Left renal pelvis (tissue), 4 donors: ENCODE measurements at places on chromosomes 11 and 22. TPM values are rescaled to one million over a fixed set of nuclear protein-coding genes. Genes with fewer than 3 reads are reported as not detected.

CATSPERZ gene
- polyA plus RNA-seq = not detected

IL17REL gene
- 0.04 TPM for polyA plus RNA-seq

TSGA10IP gene
- not detected for polyA plus RNA-seq

DNA sequence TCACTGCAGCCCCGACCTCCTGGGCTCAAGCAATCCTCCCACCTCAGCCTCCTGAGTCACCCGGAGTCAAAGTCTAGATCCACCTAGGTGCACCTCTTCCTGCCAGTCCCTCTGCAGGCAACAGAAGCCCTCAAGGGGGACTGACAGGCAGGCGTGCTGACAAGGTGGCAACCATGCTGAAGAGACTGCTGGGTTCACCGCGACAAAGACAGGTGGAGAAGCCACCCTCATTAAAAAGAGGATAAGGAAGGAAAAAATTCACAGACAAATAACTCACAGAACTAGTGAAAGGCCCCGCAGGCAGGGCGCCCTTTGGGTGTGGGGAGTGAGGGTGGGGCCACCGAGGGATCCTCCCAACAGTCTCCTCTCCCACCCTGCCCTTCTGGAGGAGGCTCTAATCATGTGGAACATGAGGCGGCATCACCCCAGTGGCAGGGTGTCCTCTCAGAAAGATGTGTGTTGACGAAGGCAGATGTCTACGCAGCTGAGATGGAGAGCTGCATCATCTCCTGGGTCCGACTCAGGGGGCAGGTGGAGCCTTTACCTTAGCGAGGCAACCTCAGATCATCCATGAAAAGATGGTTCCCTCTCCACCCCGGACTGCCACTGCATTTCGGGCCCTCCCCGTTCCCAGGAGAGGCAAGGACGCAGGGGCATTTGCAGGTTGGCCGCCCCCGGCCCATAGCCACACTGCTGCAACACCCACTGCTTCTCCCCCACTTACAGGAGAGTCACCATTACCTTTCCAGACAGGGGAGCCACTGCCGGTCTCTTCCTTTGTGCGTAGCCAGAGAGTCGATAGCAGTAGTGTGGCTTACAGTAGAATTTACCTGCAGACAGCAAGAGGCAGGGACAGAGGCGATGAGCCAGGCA, 91.2 kb upstream of the BID start:
- DNase-seq = no peak

DNA sequence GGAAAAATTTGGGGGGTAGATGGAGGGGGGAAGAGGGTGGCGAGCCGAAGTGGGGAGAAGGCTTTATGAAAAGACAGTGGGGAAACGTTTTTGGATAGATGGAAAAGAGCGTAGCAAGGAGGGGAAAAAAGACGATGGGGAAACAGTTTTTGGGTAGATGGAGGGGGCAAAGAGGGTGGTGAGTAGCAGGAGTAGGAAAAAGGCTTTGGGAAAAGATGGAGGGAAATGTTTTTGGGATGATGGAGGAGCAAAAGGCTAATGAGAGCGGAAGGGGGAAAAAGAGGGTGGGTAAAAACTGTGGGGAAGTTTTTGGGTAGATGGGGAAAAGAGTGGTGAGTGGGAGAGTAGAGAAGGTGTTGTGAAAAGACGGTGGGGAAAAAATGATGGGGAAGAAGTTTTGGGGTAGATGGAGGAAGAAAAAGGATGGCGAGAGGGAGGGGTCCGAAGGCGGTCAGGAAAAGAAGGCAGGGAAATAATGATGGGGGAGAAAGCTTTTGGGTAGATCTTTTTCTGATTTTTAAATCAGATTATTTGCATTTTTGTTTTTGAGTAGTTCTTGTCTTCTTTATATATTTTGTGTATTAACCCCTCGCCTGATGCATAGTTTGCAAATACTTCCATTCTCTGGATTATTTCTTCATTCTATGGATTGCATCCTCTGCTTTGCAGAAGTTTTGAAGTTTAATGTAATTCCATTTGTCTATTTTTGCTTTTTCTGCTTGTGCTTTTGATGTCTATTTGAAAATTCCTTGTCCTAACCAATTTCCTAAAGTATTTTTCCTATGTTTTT, 115.3 kb upstream of the SERPIND1 start:
- no peak for DNase-seq

DNA sequence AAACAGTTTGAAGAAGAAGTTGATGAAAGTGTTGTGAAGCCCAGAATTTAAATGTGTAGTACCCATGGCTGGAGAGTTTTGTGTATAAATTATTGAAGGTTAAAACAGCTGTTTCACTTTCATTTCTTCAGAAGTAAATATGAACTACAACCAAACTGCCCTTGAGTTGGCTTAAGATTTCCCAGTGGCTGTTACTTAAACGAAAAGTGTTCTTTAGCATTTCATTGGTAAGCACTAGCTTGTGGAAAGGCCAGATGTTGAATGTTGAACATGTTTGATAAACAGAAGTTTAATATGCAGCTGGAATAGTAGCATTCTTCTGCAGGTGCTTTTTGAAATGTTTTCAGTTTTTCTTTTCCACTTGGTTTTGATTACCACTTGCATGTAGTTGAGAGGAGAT, 83.2 kb upstream of the TNRC6B start:
- no peak for DNase-seq

GRCh38 chr22:48627966-48628365, 1199.7 kb downstream of the BRD1 start:
- DNase-seq = no peak

GRCh38 chr11:92048415-92048814, 176.2 kb upstream of the FAT3 start:
- DNase-seq = no peak

- DNase-seq = no peak
Observed at GRCh38 chr11:2482745-2483144, 37.9 kb downstream of the KCNQ1 start.

DNA sequence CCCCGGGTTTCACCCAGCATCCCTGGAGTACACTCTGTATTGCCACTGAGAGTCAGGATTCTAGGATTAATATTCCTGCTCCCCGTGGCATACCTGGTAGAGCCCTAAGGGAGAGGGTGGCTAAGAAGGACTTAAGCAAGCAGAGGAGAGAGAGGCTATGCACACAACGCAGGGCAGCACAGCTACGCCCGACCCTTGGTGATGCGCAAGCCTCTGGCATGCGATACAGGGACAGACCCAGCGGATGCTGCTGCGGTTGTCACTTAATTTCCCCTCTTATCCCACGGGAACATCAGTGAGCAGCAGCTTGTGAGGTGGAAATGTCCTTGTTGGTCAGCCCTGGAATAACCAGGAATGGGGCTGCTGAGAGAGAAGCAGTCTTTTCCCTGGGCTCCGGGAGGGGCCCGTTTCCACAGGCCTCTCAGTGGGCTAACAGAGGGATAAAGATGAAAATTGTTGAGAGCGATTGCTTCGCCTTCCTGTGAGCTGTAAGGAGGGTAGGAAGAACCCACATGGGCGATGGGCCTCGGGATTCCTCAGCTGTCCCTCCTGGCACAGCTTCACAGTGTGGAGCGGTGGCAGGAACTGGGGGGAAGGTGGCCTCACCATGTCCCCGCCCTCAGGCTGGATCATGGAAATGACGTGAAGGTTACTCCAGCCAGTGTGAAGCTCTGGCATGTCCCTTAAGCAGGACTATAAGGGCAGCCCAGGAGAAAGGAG, 48.4 kb upstream of the RAB1B start:
- no peak for DNase-seq

DNA sequence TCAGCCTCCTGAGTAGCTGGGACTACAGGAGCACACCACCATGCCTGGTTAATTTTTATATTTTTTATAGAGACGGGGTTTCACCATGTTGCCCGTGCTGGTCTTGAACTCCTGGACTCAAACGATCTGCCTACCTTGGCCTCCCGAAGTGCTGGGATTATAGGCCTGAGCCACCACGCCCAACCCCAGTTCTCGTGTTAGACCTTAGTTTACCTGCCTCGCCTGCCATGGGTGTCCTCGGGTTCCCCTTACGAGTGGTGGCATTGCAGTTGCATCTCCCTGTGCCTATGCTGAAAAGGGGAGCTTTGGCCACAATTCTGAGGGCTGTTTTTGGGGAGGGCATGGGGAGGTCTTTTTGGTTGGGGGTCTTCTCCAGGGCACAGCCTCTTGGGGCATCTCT, 18.8 kb downstream of the TBC1D22A start:
- no peak for DNase-seq

- DNase-seq = no peak
Observed at GRCh38 chr22:30825711-30826505, 131.2 kb downstream of the OSBP2 start.

DNA sequence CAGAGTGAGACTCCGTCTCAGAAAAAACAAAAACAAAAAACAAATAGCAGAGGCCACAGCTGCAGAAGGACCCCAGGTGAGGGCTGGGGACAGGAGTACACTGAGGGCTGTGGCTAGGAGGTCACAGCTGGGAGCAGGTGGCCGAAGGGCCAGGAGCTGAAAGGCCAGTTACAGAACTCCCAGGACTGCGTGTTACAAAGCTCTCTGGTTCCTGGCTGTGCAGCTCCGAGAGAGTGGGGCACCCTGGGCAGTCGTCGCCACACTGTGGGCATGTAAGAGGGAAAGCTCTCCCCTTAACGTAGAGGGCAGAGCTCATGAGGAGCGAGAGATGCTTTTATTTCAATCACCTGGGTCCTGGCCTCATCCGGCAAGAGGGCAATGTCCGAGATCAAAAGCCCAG, 10.1 kb upstream of the NCF4 start:
- DNase-seq = no peak

GRCh38 chr11:95589893-95590612, 199.5 kb downstream of the FAM76B start:
- DNase-seq = no peak
